ENCODE measurements at places on chromosomes 7 and 10.

DNA sequence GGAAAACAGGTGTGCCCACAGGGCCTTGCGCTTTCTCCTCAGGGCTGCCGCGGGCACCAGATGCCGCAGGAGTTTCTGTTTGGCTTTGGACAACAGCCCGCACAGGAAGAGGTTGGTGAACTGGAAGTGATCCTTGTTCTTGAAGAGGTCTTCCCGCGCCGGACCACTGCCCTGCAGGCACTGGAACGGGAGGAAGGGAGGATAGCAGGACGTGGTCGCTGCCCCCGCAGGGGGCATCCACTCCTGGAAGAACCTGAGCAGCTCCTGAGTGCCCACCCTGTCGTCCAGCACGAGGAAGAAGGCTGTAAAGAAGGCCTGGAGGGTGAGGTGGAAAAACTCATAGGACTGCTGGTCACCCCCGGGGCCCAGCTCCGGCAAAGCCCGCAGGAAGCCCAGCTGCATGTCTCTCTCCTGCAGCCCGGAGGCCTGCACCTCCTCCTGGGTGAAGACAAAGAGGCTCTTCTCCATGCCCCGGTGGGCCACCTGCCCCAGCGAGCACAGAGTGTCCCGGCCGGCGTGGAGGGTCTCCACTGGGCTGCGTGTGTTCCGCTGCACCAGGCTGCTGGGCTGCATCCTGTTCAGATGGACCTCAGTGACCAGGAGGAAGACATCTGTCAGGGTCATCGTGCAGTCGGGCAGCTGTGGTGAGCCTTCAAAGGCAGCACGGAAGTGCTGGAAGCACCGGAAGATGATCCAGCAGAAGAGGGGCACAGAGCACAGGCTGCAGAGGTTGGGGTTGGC lies 26.9 kb downstream of the NOD1 start:
- no peak for DNase-seq

DNA sequence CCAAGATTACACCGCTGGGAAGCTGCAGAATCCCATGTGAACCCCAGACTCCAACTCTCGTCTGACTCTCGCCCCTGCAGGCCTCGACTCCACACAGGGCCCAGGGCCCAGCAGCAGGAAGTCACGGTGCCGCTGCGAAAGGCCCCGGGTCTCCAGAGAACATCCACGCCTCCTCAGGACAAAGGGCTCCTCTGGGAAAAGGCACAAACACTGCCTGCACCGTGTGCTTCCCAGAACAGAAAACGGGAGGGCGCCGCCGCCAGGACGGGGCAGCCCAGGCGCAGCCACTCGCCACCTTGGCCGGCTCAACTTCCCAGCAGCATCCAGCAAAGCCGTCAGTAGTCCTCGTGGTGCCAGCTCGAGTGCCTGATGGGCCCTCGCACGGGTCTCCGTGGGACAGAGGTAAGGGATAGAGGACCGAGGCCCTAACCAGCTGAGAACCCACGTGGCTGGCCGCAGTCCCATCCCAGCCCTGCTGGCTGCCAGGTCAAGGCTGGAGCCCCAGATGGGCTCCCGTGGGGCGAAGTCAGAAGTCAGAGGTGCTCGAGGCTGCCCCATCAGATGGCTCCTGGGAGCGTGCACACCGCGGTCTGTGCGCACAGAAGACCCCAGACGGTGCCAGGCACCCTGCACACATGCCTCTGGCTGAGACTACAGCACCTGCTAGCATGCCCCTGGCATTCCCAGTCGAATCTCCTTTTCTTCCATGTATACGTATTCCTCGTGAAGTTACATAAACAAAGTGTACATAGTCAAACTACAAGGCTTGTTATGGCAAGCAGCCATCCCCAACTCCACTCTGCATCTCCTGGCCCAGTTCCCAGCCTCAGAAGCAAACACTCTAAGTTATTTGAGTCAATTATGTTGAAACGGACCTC lies 60.2 kb downstream of the MAD1L1 start:
- DNase-seq, result peak; percentile 67

DNA sequence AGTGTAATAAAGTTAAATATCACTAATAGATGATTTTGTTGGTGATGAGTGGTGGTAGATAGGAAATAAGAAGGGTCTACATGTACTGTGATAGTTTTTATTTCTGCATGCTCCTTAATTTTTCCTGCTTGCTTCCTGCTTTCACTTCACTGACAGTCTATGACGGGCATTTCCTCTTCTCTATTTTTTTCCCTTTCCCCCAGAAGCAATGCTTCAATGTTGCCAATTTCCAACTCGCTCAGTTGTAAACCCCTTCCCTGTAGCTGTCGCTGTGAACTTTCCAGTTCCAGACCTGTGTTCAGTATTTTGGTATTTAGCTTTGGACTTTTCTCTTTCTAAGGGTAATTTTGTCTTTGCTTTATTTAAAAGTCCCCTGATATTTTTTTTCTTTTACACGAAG lies 123.5 kb upstream of the AGR3 start:
- DNase-seq, result no peak

GRCh38 chr10:29794776-29795611 lies 160.2 kb upstream of the SVIL start:
- no peak for DNase-seq

DNA sequence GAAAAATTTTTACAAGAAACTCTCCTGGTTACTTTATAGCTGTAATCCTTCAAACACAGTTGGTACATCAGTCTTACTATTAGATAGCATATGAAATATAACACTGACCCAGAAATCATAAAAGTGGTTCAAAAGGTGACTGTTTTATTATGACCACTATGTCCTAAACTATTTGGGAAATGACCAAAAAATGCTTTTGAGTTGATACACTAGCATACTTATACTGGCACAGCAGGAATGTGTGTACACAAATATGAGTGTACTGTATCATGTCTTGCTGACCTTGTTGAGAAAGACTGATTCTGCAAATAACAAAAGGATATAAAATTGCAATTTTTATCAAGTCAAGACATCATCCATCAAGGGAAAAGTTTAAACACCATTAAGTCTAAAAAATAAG lies 24.3 kb downstream of the CSTF2T start:
- DNase-seq, result no peak

DNA sequence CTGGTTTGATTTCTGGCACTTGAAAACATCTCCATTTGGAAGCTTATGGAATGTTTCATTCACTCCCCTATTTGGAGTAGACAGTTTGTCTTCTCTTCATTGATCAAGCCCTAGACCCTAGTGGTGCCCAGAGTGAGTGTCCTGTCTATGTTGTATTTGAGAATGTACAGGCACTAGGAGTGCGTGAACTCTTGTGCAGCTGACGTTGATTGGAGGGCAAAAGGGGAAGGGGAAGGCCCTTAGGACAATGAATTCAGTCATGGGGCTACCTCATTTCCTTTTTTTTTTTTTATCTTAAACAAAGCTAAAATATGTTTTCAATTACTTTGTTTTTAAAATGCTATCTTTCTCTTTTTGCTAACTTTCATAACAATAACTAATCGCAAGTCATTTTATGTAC lies 66.5 kb downstream of the ADD3 start:
- DNase-seq, result no peak

DNA sequence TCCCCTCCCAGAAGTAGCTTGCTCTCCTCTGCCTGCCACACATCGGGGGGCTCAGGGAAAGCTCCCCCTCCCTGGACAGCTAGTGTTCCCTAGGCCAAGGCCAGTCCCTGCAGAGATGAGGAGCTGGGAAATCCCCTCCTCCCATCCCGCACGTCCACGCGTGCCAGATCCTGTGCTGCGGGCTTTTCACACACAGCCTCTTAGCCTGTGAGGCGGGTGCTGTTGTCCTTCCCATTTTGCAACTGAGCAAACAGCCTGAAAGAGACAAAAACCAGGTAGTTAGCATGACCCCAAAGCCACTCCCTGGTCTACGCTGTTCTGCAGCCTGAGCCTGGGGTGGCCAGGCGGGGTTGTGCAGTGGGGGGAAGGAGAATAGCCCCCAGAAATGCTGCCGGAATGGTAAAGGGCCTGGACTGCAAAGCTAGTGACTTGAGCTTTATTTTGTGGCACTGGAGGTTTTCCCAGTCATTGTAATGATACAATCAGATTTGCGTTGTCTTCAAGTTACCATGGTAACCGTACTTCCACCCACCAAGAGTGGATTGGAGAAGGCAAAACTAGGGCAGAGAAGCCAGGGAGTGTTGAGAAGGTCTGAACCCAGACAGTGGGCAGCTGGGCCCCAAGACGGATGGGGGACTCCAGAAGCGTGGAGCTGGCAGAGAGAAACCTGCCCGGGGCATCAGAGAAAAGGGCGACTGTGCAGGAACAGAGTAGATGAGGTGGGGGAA lies 98.6 kb upstream of the KCTD7 start:
- DNase-seq, result no peak

- DNase-seq, result no peak
These were observed 1291.6 kb upstream of the AUTS2 start for GRCh38 chr7:68306692-68307107.

DNA sequence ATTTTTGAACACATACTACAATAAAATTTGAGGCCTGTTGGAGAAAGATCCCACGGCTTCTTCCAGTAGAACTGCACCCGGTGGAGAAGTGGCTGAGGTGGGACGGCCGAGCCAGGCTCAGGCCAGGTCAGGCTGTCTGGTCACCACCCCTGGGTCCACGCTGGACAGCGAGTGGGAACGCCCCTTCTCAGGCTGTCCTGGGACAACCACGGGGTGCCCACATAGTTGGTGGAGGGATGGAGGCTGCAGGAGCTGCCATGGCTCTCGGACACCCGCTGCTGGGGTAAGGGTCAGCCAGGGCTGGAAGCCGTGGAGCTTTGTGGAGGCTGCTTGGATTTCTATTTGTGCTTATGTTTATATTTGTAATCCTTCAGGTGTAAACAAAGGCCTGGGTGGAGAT lies 206.5 kb downstream of the DNAJB6 start:
- no peak for DNase-seq

GRCh38 chr7:96832092-96832662 lies 122.5 kb upstream of the SEM1 start:
- DNase-seq, result no peak

DNA sequence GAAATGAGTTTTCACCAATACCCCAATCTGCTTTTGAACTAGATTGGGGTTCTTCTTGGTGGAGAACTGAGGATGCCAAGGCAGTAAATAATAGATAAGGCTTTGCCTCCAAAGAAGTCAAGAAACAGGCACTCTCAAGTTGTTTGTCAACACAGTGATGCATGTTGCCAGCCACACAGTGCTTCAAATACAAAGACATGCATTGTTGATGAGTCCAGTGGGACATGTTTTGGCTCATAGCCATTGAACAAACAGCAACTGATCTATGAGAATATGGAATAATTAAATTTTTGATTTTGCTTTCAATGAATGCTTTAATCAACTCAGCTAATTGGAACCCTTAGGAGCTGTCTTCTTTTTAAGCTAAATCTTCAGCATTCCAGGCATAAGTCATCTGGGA lies 346.4 kb downstream of the THSD7A start:
- DNase-seq, result no peak

DNA sequence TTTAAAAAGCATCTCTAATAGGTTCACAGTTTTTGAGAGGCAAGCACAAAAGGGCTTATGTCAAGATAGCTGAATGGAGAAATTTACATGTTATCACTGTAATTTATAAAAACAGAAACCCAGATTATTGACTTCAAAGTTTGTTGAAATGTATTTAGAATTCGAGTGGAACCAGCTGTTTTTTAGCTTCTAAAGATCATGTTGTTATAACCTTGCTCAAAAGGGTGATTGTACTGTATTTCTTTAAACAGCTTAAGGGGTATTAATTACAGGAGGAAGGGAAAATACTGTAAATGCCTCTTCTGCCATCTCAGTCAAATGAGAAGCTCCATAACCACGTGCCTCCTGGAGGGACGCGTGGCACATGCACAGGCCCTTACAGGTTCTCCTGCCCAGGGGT lies 156.2 kb upstream of the MGMT start:
- no peak for DNase-seq

GRCh38 chr10:95332666-95333249 lies 42.0 kb upstream of the PDLIM1 start:
- no peak for DNase-seq

- DNase-seq, result no peak
These were observed 14.3 kb upstream of the BHLHA15 start for GRCh38 chr7:98196706-98197605.

DNA sequence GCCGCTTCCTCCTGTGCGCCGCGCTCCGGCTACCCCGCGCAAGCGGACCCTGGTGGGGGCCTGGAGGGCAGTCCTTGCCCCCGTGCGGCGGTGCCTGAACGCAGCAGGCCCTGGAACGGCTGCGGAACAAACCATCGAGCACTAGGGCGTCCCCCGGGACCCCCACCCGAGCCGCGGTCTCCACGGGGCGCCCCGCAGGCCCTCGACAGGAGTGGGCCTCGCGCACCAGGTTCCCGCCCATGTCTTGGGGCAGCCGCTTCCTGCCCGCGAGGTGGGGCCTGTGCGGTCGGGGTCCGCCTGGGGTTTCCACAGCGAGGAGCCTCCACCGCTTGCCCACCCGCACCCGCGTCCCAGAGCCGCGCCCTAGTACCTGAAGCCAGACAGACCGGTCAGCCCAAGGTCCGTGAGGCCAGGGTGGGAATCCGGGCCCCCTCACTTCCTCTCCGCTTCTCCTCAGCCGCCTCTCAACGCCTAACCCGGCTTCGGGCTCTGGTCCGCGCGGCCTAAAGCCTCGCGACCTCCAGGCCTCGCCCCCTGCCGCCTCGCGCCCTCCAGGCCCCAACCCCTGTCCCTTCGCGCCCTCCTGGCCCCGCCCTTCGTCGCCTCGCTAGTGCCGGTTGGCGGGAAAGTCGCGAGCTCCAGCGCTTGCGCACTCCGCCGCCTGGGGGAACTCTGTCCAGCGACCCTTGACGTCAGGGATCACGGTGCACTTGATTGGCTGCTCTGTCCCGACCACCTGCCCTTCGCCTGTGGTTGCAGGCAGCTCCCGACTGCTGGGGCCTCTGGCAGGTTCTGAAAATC lies 7.0 kb upstream of the GBX1 start:
- no peak for DNase-seq

GRCh38 chr10:127937069-127937468 lies 30.2 kb downstream of the PTPRE start:
- no peak for DNase-seq
